ENCODE measurements at places on chromosomes 4 and X.

GRCh38 chrX:38066934-38067333 lies 60.6 kb downstream of the SYTL5 start:
- no peak for DNase-seq

DNA sequence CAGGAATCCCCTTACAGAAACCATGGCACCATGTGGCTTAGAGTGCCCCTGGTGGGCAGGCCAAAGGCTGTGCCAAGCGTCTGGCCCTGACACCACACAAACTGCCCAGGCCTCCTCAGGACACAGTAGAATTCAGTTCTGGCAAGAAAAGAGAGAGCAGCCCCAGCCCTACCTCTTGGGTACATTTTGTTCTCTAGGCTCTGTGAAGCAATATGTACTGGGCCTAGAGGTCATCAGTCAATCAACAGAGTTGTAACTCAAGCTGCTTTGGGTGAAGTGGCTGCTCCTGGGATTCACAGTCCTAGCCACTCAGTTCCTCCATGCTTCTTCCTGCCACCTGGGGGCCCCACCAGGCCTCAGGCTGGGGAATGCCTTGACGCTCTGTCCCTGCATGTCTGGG lies 158.1 kb upstream of the MAMLD1 start:
- no peak for DNase-seq

DNA sequence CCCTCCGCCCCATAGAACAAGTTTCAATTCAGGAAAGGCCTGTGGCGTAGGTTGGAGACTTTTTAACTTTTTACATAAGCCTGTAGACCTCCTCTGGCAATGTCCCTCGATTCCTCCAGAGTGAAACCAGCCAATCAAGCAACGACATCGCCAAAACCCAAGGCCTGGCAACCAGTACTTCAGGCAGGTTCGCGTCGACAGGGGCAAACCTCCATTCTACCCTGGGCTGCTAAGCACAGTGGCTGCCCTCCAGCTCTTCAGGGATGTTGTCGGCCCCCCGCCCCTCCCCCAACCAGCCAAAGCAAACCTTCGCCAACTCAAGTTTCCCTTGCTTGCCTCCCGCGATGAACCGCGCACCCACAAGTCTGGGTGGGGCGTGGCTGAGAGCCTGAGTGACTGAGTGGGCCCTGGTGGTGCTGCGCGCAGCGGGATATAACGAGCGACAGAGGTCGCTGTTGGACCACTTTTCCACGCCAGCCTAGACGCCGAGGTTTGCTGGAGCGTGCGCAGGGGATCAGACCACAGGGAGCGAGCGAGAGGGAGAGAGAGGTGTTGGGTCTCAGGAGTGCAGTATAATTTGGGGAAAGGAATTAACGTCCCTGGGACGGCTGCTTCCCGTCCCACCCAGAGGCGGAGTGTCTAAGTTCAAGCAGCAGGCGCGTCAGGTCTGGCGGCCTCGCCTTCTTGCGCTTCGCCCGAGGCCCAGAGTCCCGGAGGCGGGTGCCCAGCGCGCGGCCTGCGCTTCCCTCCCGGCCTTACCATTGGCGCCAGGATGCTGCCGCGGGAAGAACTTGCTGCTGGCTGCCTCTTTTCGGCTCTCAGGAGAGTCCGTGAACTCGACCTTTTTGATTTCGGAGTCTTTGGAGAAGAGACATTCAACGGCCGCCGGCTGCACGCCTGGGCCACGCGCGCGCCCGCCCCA lies 9.0 kb upstream of the PITX2 start:
- DNase-seq: no peak

DNA sequence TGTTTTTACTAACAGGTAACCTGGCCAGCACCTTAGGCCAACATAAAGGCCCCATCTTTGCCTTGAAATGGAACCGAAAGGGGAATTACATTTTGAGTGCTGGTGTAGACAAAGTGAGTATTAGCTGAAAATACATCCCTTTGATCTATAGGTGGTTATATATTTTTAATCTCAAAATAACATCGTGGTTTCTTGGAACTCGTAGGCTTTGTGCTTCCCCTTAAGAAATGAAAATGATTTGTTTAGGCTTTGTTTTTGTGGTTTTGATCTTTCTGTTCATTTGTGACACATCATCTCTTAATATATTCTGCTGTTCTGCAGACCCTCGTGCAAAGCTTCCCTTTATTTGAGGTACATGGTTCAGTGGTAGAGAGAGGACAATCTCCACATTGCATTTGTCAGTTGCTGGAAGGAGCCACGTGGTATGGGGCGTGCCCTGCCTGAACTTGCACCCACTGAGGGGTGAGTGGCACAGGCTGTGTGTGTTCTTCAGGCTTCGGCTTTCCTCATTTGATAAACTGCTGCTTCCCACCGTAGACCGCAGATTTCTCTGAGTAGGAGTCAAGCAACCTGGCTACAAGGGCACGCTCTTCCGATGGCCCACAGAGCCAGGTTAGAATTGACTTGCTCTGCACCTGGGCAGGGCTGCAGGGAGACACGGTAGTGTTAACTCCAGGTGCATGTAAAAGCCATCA lies 72.2 kb downstream of the GPR143 start:
- no peak for DNase-seq

- no peak for DNase-seq
These were observed 227.4 kb upstream of the BCOR start for GRCh38 chrX:40325161-40325560.

GRCh38 chr4:188400451-188400850 lies 261.2 kb downstream of the TRIML1 start:
- DNase-seq: no peak

DNA sequence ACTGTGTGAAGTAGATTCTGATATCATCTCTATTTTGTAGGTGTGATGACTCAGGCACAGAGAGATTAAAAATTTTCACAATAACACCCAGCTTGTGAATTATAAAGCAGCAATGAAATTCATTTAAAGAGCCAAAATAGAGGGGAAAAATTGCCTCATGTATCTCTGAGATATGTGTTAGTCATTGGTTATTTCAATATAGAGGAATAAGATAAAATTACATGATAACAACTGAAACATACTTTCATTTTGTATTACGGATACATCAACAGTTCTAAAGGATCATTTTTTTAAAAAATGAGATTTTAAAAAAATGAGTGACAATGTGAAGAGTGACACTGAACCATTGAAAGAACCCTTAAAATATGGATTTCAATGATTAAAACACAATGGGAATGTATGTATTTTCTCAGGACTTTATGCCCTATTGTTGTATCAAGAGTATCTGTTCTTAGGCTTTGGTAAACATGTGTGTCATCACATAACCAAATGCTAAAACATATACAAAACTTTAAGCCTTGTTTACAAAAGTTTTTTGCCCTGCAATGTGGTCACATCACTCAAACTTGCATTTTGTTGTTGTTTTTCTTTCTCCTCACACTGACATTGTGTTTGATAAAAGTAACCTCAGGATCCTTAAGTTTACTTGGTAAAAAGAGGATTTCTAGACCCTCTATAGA lies 221.3 kb downstream of the ANTXR2 start:
- no peak for DNase-seq

DNA sequence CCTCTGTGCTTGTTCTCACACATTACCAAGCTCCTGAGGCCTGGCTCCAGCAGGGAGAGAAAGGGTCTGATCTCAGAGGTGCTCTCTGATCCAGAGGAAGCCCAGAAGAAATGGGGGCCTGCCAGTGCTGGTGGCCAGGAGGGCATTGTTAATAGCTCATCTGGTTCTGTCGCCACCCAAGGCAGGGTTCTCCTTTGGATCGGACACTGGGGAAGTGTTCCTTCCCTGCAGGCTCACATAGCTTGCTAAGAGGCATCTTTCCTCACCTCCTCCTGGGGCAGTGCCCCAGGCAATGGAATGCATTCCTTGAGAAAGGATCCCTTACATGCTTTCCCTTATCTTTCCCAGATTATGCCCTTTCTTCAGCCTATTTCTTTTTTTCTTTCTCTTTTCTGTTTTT lies 53.8 kb downstream of the RBM47 start:
- DNase-seq: no peak

DNA sequence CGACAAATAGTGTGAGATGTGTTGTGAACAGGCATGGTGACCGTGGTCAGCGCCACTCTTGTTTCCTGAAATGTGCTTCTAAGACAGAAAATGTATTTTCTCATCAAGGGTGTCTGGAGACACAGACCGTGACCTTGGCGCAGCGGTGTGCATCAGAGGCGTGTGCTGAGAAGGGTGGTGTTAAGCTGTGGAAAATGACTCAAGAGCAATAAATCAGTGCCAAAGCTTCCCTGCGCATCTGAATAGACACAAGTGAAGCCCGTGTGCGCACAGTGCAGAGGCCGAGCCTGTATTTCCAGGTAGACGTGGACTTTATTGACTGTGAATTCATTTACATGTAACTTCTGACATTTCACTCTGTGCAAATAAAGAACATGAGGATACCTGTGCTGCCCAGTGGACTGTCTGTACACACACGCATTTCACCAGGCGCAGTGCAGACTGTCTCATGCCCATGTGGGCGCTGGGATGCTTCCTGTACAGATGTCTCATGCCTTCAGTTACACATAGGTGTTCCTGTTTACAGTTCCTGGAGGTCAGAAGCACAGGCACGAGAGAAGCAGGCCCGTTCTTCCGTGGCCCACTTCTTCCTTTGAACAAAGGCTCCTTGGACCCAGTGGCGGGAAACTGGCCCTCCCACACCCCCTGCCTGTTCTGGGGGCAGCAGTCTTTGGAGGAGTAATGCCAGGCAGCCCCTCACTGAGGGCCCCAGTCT lies 31.9 kb downstream of the NSG1 start:
- no peak for DNase-seq

- no peak for DNase-seq
These were observed 35.0 kb upstream of the APLN start for GRCh38 chrX:129689796-129690195.

DNA sequence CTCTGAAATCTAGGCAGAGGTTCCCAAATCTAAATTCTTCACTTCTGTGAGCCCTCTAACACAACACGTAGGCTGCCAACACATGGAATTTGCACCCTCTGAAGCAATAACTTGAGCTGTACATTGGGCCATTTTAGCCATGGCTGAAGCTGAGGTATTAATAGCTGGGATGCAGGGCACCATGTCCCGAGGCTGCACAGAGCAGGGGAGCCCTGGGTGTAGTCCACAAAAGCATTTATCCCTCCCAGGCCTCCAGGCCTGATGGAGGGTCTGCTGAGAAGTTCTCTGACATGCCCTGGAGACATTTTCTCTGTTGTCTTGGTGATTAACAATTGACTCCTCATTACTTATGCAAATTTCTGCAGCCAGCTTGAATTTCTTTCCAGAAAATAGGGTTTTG lies 127.9 kb downstream of the PABPC4L start:
- DNase-seq: no peak

GRCh38 chr4:178082906-178083305 lies 640.7 kb upstream of the AGA start:
- no peak for DNase-seq
